AG09309 (cell line): ENCODE measurements at places on chromosomes 1 and 21.

- DNase-seq = no peak
These were observed at the start of gene KIAA0040 for GRCh38 chr1:175192630-175193526. KIAA0040 (minus strand) TSS chr1:175192776; CDS start chr1:175161013, 31,763 bp downstream.

- DNase-seq = no peak
These were observed 113.6 kb upstream of the VAMP3 start for GRCh38 chr1:7657287-7658016.

DNA sequence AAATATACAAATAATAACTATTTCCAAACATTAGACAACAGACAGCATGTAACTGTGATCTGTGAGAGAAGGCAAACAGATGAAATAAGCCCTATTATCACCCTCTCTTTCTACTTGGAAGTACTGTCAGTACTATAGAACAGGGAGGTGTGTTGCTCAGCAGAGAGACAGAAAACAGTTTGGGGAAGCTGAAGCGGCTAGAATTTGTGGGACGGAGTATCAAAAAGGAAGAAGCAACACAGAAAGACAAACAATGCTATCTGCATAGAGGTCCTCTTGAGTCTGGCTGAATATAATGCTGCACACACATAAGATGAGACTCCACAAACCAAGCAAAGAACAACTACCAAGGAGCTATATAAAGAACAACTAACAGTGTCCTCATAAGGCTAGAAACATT, 59.4 kb downstream of the ZZZ3 start:
- DNase-seq = no peak

GRCh38 chr1:65083263-65083896, 64.6 kb upstream of the AK4 start:
- no peak for DNase-seq

DNA sequence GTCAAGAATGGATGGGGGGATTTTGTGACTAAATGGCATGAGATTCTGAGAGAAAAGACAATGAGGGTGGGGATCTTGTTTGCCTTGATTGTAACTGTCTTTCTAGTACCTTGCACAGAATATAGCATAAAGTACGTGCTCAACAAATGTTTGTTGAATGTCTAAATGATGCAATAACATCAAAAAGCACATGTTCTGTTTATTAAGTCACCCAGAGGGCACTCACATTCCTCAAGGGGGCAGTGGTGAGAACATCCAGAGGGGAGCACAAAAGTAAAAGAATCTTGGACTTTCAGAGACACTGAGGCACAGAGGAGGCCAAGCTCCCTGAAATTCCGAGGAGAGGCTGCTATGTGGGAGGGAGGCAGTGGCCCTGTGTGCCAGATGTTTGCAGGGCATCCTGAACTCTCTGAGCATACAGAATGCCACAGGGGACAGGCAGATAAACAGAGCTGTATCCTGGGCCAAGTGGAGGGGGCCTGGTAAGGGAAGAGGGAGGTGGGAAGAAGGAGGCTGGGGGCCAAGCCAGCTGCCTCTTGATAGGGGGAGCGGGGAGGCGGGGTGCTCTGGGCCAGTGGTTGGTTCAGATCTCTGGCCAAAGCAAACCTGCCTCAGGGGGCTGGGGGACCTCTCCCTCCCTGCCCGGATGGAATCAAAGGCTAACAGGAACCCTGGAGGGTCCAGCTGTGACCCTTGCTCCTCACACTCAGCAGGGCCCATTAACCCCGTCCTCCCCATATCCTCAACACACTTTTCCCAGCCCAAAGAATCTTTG, 6.5 kb upstream of the ATP1A2 start:
- DNase-seq = peak; percentile 28

GRCh38 chr1:64948905-64949833, 17.2 kb downstream of the JAK1 start:
- no peak for DNase-seq

DNA sequence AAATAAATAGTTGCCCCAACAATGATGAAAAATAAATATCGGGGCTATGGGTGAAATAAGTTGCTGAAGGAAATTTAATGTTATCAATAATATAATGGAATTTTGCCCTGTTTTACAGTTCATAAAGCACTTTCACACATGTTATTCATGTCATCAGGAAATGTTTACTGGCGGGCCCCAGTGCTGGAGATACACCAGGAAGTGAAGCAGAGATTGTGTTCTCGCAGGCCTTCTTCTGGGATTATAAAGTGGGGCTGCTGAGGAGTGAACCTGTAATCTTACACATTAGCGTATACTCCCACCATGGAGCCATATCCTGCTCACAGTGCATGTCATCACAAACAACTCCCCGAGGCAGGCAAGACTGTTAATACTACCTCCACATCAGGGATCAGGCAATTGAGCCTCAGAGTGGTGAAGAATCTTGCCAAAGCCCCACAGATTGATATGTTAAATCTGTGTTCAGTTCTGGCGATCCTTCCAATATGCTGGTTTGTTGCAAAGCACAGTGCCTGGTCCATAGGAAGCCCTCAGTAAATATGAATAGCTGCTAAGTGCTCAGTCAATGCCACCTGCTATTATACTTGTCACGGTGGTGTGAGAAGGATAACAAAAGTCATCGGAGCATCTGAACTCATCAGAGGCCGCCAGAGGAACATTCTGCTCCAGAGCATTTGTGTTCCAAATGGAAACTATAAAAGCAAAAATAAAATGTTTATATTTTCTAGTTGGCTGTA, 104.4 kb upstream of the UBE2U start:
- DNase-seq = no peak

DNA sequence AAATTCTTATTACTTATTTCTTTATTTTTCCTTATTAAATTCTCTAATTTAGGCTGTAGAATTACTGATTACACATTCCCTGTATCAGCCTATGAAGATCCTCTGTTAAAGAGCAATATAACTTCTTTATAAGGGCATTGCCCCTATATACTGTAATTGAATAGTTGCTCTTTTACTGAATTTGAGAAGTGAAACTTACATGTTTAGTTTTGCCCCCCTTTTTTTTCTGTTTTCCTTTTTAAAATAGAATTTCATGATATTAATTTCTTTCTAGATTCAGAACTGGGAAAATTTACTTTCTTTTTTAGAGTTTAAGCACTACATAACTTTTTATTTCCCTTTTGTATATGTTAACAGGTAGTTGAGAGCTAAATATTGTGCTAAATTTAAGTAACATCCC, 29.5 kb upstream of the PGM1 start:
- no peak for DNase-seq

DNA sequence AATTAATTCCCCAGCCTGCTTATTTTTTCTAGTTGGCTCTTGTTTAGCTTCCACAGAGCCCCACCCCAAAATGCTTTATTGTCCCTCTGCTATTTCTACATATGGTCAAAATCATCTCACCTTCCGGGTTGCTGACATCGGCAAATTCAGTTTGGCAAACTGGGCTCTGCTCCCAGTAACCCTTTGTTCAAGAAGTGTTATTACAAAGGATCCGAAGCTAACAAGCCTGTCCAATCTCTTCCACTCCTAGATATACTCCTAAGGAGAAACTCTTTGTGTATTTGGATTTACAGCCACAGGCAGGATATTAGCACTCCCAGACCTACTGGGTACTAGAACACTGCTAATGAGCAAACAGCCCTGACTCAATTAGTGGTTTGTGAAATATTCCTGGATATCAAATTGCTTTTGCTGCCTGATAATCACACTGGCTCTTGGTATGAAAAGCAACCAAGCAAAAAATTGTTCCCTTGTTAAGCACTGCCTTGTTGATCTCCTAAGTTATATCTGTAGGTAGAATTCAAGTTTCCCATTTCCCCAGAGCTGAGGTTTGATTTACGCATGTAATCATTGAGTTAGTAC, 4.0 kb downstream of the JUN start:
- no peak for DNase-seq

- peak; percentile 17 for DNase-seq
These were observed 289.8 kb downstream of the NTNG1 start for GRCh38 chr1:107430540-107431228.

GRCh38 chr1:54254055-54254454, 54.1 kb downstream of the MRPL37 start:
- DNase-seq = no peak

- no peak for DNase-seq
These were observed 13.0 kb downstream of the RCC1 start for GRCh38 chr1:28518745-28519341.

GRCh38 chr1:5304702-5305101, 650.3 kb downstream of the AJAP1 start:
- DNase-seq = no peak

GRCh38 chr1:218330043-218330623, 15.0 kb upstream of the TGFB2 start:
- no peak for DNase-seq

DNA sequence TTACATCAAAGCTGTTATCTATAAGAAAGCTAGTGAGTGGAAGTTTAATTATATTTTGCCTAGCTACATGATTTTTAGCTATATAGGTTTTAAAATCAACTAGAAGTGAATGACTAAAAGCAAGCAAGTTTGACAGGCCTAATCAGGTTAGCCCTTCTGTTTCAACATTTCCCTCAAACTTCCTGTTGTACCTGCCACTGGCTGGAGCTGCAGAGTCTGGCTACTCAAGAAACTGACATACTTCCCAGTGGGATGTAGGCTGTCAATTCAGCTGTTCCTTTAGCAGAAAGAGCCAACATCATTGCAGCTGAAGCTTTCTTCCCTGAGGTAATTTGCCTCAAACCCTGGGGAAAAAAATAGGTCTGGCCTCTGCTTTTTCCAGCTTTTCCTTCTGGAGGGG, 87.1 kb upstream of the TNR start:
- no peak for DNase-seq

GRCh38 chr1:236575523-236575922, 28.8 kb downstream of the HEATR1 start:
- peak; percentile 10 for DNase-seq

DNA sequence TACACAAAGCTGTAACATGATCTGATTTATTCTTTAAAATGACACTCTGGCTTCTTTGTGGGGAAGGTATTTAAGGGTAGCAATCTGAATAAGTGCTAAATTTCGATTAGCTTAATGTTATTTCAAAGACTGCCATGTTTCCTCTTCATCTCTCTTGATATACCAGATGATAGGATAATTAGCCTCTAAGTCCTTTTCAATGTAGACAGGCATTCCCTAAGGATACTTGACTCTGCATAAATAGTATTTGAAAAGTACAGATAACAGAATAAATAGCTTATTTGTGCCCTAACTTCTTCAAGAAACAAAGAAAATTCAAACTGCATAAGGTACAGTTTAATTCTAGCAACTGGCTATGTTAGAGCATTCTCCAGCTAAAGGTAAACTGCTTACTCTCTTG, 46.2 kb downstream of the ARHGAP29 start:
- no peak for DNase-seq

GRCh38 chr1:229221106-229222019, 49.5 kb upstream of the RAB4A start:
- DNase-seq = no peak

DNA sequence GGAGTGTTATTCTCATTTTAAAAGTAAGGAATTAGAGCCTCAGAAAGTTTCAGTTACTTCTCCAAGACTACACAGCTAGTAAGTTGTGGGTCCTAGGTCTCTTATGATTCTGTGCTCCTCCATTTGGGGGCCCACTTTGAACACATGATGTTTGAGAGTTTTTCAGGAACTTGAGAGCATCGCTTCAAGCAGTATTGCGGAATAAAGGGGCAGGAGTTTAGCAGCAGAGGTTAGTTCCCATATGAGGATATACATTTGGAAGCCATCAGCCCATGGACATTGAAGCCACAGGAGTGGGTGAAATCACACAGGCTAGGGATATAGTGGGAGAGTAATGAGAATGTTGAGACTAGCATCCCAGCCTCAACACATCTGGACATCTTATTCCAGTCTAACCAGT, 143.2 kb downstream of the RASAL2 start:
- no peak for DNase-seq

DNA sequence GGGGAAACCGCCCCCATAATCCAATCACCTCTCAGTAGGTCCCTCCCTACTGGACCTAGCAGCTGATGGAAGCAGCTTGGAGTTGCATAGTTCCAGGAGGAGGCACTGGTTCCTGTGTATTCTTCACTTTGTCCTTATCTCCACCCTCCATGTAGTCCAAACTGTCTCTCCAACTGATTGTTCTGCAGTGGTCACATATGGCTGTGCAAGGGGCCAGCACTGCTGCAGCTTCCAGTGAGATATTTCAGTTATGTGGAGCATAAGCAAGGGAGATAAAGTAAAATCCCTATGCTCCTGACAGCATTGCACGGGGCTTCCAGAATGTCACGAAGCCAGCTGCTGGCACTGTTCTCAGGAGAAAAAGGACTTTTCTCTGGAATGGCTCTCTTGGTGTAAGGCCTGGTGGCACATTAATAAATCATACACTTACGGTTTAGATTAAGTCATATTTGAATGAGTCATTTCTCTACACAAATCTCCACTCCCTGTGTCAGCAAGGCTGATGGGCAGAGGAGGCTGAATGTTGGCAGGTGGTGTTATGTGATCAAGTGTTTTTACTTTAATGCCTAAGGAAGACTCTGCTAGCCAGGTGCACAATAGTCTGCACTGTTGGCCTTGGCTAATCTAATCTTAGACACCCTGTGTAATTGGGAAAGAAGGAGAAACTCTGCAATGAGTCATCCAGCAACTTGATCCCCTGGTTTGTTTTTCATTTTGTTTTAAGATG, 93.4 kb downstream of the KCNK1 start:
- no peak for DNase-seq

DNA sequence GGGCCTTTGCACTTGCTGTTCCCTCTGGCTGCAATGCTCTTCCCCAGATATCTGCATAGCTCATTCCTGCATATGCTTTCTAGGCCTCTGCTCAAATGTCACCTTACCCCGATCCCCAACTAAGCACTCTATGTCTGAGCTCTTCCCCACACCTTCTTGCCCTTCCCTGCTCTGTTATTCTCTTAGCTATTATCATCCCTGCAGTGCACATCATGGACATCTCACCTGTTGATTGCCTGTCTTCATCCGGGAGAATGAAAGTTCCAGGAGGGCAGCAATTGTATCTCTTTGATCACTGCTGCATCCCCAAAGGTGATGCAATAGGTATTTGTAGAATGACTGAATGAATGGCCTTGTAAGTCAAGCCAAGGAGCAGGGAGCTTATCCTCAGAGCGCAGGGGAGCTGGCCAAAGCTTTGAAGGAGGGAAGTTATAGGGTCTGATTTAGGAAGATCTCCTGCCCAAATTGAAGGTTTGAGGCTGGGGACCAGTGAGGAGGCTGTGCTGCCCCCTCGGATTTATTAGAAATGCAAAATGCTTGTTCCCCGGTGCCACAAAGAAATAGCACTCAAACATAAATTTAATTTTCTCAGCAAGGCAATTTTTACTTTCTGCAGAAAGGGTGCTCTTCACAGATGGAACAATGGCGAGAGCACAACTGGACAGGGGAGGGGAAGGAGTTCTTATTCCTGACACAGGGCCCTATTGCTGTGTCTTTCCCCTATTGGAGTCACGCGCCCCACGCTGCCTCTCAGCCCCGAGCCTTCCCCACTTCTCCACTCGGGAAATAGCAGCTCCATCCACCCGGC, 631.1 kb downstream of the MATN1 start:
- no peak for DNase-seq

- DNase-seq = no peak
These were observed at the start of gene ZNF362 for GRCh38 chr1:33256471-33257206. ZNF362 (plus strand) TSS chr1:33256492; CDS start chr1:33270575, 14,083 bp downstream.
